Stimulated activated CD8-positive, alpha-beta memory T cell treated with anti-CD3 and anti-CD28 coated beads, Interleukin-12 subunit alpha, Interleukin-12 subunit beta, amount 100 ng/mL, for 1 hour (primary cell): ENCODE measurements at places on chromosomes 6 and 20.
A peak's percentile ranks its signal among the peaks of the same experiment; 100 is the strongest.

DNA sequence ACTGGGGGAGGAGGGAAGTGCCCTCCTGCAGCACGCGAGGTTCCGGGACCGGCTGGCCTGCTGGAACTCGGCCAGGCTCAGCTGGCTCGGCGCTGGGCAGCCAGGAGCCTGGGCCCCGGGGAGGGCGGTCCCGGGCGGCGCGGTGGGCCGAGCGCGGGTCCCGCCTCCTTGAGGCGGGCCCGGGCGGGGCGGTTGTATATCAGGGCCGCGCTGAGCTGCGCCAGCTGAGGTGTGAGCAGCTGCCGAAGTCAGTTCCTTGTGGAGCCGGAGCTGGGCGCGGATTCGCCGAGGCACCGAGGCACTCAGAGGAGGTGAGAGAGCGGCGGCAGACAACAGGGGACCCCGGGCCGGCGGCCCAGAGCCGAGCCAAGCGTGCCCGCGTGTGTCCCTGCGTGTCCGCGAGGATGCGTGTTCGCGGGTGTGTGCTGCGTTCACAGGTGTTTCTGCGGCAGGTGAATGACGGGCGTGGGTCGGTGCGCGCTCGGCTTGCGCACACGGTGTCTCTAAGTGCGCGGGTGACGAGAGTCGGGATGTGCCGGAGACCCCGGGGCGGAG, at the start of gene CDKN1A:
TSS of gene CDKN1A (plus strand) at position 227 of the 555 bp plus-strand sequence. CDS start 5,388 bp downstream, outside the sequence.
- DNase-seq = peak; percentile 64

- DNase-seq = no peak
These were observed 96.7 kb upstream of the FAM184A start for GRCh38 chr6:119174879-119175817.

- DNase-seq = no peak
These were observed 10.9 kb downstream of the PYGB start for GRCh38 chr20:25258828-25259227.

- no peak for DNase-seq
These were observed 55.5 kb upstream of the TRERF1 start for GRCh38 chr6:42507195-42507594.

GRCh38 chr6:111129013-111129412, 41.7 kb downstream of the SLC16A10 start:
- no peak for DNase-seq

GRCh38 chr6:131787079-131787478, 20.7 kb upstream of the ENPP1 start:
- no peak for DNase-seq

- no peak for DNase-seq
These were observed 224.0 kb downstream of the EYA2 start for GRCh38 chr20:47118641-47119040.

- DNase-seq = no peak
These were observed 93.4 kb upstream of the TRAF3IP2 start for GRCh38 chr6:111699123-111699522.

GRCh38 chr6:125099211-125100073, 54.1 kb upstream of the TPD52L1 start:
- DNase-seq = no peak

GRCh38 chr6:156825475-156825874, 48.3 kb downstream of the ARID1B start:
- DNase-seq = no peak
